Amniotic epithelial cell (primary cell): ENCODE measurements at places on chromosomes 16 and 17.

GRCh38 chr17:10648956-10649355 is 8.2 kb downstream of the MYH3 start:
- peak; percentile 47 for DNase-seq

DNA sequence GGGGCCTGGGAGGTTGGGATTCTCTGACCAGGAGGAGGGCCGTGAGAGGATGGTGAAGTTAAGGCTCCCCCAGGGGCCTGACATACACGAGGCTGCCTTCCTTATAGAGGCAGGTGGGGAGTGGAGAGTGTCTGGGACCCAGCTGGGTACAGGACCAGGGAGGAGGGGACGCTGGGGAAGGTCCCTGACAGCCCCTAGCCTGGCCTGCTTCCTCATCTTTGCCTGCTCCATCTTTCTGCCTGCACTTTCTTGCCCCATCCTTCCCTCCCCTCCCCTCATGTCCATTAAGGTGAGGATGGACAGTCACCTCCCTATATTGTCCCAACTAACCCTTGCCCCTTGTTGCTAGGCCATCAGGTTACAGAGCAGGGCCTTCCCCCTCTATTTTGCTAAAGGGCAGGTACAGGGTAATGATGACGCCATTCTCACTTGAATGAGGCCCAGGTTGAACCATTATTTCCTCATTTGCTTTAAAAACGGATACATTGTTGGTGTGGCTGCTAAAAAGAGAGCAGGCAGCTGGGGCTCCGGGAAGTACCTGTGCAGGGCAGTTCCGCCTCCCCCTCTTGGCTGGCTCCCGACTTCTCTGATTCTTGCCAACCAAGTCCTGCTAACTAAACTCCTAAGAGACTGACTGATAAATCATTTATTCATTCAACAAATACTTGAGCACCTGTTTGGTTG is 1.3 kb downstream of the C17orf99 start:
- no peak for DNase-seq

- no peak for DNase-seq
These were observed 1616.4 kb downstream of the CDH8 start for GRCh38 chr16:60419859-60420258.

DNA sequence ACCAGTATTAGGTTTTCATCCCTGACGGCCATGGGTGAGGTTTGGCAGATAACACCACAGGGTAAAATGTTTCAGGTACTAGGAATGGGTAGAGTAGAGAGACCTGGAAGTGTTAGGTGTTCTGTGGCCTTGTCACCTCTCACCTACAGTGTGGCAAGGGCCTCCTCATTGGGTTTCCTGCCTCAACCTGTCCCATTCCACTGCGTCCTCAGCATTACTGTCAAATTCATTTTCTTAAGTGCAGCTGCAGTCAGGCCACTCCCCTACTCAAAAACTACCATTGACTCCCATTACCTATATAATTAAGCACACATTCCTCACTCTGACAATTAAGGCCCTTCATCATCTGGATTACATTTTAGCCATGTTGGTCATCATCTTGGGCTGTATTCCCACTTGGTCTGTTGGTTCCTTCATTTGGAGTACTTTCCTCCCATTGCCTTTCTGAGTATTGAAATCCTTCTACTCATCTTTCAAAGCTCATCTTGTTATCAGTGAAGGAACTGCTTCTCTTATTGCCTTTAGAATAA is 64.5 kb downstream of the NUP88 start:
- DNase-seq: no peak

- DNase-seq: no peak
These were observed 137.4 kb upstream of the TNRC6C start for GRCh38 chr17:77821114-77821513.

GRCh38 chr16:76183647-76184046 is 93.6 kb upstream of the CNTNAP4 start:
- no peak for DNase-seq

GRCh38 chr17:44916781-44917241 is 1.5 kb upstream of the GFAP start:
- peak; percentile 37 for DNase-seq

DNA sequence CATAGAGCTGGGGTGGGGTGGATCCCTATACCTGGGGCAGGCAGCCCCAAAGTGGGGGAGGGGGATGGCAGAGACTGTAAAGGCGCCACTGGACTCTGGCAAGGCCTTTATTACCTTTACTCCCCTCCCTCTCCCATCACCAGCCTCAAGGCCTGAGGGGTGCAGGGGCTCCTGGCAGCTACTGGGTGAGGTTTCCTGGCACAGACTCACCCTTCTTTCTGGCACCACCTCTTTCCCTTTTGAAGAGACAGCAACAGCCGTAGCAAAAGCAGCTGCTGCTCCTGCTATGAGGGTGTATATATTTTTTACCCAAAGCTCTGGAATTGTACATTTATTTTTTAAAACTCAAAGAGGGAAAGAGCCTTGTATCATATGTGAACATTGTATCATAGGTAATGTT is 17.6 kb downstream of the RAPGEFL1 start:
- DNase-seq: no peak

DNA sequence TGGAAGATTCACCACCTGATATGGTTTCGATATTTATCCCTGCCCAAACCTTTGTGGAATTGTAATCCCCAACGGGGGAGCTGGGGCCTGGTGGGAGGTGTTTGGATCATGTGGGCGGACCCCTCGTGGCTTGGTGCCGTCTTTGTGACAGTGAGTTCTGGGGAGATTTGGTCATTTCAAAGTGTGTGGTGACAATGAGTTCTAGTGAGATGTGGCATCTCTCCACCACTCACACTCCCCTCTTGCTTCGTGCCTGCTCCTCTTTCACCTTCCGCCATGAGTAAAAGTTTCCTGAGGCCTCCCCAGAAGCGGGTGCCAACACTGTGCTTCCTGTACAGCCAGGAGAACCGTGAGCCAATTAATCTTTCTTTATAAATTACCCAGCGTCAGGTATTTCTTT is 9.7 kb downstream of the CCDC57 start:
- no peak for DNase-seq

DNA sequence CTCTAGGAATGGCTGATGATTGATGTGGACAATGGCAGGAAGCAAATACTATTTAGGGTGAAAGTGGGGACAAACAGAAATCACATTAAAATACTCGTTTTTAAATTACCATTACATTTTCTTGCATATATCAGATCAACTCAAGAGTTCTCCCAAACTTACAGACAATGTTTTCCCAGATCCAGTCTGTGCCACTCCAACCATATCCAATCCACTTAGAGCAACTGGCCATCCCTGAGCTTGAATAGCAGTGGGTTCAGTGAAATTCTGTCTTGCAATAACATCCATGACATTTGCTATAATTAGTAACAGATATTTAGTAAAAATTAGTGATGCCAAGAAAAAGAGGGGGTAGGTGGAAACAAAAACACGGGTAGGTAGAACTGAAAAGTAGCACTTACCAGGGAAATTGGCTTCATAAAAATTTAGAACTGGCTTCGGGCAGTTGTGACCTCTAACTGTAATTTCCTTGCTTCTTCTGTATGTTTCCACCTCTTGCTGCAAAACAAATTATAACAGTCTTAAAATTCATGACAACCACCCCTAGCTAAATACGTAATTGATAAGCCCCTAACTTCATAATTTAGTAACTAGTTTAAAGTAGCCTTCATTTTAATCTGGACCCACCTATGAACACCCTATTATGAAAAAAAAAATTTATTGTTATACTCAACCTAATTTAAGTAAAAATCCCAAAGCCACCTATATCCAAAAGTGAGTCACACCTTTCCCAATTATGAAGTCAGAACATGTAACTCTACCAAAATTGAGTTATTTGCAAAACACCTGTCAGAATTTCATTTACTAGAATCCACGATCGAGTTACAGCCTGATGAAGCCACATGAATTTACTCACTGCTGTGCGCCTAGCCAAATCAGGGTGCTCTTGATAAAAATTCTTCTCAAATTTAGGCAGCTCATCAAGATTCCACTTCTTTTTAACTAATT is 2.0 kb downstream of the DDX5 start:
- no peak for DNase-seq

- no peak for DNase-seq
These were observed at the start of gene BAIAP3 for GRCh38 chr16:1333149-1333812. TSS of gene BAIAP3 (plus strand) at chr16:1333645. CDS start at chr16:1338550, 4,905 bp downstream.

DNA sequence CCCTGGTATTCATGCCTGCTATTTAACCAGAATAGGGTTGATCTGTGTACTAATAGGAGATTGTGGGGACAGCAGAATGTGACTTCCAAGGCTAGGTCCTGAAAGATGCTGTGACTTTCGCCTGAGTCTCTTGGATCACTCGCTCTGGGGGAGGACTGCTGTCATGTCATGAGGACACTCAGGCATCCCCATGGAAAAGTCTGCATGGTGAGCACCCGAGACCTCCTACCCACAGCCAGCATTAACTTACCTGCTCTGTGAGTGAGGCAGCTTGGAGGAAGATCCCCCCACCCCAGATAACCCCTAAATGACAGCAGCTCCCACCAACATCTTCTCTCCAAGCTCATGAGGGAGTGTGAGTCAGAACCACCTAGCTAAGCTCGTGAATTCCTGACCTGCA is 30.3 kb upstream of the C16orf78 start:
- no peak for DNase-seq

- DNase-seq: no peak
These were observed 15.6 kb upstream of the TRIM25 start for GRCh38 chr17:56929362-56929969.

GRCh38 chr16:49556606-49557446 is 183.2 kb downstream of the C16orf78 start:
- no peak for DNase-seq

DNA sequence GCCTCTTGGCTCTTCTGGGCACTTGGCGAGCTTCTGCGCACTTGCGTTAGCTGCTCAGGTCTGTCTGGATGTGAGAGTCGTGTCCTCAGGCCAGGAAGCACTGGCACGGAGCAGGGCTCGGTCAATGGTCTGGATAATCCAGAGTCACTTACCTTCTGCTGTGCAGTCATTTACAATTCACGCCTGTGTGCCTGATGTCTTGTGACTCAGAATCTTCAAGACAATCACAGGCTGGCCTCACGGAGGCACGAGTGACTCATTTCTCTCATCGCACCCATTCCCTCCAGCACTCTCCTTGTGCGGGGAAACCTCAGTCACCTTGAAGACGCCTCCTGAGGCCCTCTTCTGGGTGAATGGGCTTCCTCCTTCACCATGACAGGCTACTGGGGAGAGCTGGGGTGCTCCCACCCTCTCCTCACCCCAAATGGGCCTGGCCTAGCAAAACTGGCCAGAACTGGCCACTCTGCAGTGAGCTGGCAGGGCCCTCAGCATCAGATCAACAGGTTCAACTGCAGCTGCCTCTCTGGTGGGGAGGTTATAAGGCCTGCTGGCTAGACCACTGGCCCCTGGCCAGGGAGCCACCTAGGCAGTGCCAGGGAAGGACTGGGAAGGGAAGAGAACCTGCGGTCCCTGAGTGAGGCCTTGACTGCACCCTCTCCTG is 1.9 kb upstream of the CAPN15 start:
- DNase-seq: peak; percentile 80

DNA sequence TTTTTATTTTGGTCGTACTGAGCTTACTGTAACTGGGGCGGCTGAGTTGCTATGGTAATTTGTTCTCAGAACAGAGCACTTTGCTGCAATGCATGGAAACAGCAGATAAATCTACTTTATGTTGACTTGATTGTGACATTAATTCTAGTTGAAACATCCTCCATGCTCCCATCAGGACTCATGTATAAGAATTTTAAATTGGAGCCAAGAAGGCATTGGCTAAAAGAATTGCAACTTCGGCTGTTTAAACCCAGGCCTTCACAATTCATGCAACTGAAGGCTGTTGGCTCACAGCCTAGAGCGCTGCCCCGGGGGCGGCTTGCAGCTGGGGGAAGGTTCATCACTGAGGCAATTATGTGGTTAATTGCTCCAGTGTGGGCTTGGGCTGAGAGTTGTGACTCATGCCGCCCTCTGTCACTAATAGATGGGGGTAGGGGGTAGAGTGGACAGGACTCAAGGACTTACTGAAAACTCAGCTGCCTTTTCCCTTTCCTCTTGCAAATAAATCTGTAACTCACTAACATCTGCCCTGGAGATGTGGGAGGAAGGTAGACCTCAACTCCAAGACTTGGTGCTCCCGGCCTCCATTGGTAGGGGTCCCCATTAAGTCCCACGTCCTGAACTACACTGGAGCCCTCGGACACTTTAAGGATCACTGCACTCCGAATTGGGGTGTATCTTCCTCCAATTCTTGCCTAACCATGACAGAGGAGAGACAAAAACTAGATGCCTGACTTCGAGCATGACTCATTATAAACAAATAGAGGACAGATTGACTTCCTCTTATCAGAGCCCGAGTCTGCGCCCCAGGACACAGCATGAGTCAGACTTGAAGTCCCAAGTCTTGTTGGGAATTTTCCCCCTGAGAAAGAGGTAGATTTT is 37.5 kb downstream of the ERCC4 start:
- peak; percentile 97 for DNase-seq

DNA sequence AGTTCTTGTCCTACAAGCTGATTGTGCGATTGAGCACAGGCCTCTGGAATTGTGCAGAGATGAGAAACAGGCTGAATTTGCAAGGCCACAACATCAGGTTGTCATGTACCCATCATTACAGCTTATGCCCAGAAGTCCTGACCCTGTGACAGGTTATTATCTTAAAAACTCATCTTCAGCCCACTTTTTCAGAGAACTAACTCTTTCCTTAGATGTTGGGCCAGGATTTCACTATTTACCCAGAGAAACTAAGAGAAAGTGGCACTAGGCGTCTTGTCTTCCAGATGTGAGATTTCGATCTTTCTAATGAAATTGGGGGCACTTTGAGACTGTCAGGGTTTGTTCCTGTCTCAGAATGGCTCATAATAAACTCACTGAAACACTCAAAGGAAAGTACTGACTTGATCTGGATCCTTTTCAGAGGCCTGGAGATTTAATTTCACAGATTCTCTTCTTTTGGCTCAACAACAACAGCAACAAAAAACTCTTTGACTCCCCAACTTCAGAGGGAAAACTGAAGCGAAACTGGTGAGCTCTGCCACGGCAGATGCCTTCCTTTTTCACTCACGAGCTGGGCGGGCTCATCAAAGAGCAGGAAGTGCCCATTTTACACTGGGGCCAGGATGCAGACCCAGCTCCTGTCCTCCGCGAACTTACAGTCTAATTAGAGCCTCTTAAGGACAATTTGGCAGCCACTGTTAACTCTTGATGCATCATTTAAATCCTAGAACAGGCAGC is 17.7 kb upstream of the SLC12A3 start:
- DNase-seq: peak; percentile 23

DNA sequence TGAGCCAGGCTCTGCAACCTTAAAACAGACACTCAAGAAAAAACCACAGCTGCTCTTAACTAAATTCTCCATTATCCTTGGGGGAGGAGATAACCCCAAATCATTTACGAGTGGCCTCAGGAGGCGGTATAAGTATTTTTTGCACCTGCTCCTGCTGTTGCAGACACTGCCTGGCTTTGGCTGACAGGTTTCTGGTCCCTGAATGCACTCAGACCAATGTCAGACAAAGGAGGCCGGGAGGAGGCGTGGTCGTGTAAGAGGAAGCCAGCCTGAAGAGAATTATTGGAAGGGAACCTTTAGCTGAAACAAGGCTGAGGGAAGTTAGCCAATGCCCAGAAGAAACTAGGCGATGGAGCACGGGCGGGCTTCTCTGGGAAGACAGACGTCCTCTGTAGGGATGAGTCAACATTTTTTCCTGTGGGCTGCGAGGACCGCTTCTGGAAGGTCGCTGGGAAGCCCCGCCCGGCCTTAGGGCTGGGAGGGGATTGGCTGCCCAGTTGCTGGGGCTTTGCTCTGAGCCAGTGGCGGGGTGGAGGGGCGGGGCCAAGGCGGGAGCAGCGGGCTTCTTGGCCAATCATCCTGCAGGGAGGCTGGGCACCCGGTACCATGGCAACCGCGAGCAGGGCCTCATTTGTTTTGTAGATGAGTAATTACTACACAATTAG is 82.3 kb downstream of the CCDC182 start:
- peak; percentile 99 for DNase-seq

- no peak for DNase-seq
These were observed 72.2 kb downstream of the RMI2 start for GRCh38 chr16:11417487-11417886.

GRCh38 chr16:12609937-12610699 is 193.6 kb downstream of the CPPED1 start:
- no peak for DNase-seq
